ENCODE measurements at places on chromosomes 2 and 18.

- DNase-seq, result no peak
Observed at GRCh38 chr2:44642123-44642857, 280.5 kb downstream of the CAMKMT start.

GRCh38 chr2:238113611-238114010 lies 13.5 kb downstream of the ESPNL start:
- no peak for DNase-seq

DNA sequence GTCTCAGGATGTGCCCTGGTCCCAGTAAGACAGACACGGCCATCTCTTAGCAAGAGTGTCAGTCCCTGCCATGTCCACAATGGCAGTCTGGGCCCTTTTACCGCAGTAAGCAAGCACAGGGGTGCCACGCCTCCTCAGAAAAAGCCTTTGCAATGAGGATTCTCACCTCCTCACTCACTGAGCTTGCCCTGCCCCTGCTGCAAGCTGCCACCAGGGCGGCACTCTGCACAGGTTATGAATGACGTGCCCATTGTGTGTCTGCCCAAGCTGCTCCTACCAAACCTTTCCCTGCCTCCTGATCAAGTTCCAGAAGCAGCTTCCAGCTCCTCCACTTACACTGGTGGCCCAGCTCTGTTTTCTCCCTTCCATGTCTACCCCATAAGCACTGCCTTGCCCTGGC lies 23.3 kb downstream of the ERCC3 start:
- DNase-seq, result peak; percentile 10

DNA sequence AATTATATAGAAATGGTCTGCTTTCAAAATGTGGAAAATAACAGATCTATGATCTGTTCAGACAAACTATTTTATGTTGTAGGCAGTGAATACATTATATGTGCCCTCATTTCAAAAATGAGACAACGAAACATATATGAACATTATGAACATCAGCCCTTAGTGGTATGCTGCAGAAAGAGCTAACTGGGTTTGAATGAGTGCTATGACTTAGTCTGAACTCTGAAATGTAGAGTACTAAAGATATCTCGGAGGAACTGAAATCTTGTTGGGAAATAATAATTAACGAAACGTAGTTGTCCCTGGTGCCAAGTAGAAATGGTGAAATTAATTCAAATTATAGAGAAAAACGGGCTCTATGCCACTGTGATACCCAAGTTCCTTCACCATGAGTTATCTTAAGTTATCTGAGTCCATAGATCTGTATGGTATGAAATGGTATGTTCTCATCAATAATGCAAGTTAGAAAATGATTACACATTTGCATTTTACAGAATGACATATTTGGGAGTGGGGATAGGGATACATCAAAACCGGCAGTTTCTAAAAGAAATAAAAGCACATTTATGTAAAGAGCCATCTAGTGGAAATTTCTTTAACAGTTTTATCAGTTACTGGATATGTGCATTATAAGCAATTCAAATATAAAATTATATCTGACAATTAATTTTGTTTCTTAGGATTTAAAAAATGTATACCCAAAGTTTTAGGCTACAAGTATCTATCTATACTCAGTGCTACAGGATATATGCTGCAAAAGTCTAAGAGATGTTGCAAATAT lies 26.7 kb downstream of the STARD6 start:
- DNase-seq, result no peak

DNA sequence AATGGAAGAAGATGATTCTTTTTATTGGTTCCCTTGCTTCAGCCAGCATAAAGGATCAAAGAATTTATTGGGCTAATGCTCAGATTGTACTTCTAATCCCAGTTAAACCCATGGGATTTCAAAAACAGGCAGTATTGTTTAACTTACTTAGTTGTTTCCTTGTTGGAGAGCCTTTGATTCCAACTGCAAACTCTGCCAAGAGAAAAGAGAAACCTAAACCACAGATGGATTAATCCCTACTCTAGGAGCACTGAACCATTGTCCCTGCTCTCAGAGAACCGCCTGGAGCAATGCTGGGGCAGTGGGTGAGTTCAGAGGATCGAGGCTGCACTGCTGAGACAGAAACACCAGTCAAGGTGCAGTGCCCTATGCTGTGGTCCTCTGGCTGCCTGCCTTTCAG lies 44.9 kb upstream of the SIGLEC15 start:
- no peak for DNase-seq

DNA sequence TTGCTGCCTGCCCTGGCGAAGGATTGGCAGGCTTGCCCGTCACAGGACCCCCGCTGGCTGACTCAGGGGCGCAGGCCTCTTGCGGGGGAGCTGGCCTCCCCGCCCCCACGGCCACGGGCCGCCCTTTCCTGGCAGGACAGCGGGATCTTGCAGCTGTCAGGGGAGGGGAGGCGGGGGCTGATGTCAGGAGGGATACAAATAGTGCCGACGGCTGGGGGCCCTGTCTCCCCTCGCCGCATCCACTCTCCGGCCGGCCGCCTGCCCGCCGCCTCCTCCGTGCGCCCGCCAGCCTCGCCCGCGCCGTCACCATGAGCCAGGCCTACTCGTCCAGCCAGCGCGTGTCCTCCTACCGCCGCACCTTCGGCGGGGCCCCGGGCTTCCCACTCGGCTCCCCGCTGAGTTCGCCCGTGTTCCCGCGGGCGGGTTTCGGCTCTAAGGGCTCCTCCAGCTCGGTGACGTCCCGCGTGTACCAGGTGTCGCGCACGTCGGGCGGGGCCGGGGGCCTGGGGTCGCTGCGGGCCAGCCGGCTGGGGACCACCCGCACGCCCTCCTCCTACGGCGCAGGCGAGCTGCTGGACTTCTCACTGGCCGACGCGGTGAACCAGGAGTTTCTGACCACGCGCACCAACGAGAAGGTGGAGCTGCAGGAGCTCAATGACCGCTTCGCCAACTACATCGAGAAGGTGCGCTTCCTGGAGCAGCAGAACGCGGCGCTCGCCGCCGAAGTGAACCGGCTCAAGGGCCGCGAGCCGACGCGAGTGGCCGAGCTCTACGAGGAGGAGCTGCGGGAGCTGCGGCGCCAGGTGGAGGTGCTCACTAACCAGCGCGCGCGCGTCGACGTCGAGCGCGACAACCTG lies at the start of gene DES:
Gene DES (plus strand): TSS at position 223 of the 857 bp plus-strand sequence. CDS start 86 bp downstream, at position 309.
- DNase-seq, result no peak

- no peak for DNase-seq
Observed at GRCh38 chr2:7017671-7018281, 100.6 kb downstream of the RNF144A start.

DNA sequence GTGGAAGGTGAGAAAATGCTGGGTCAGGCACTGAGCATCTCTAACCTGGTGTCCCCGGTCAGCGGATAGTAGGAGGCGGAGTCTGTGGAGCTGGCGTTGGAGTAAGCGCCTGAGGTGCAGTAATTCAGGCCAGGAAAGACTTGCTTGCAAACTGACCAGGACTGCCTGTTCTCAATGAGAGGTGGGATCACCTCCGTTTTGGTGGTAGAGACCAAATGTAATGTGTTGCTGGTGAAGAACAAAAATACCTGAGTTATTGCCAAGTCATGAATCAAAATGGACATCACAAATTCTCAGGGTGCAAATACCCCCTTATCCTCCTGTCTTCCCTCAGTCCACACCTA lies 24.2 kb downstream of the APOB start:
- DNase-seq, result no peak

- no peak for DNase-seq
Observed at GRCh38 chr2:173708806-173709205, 256.4 kb downstream of the SP3 start.
